ENCODE measurements at places on chromosomes 16 and 17.
A peak's percentile ranks its signal among the peaks of the same experiment; 100 is the strongest.

DNA sequence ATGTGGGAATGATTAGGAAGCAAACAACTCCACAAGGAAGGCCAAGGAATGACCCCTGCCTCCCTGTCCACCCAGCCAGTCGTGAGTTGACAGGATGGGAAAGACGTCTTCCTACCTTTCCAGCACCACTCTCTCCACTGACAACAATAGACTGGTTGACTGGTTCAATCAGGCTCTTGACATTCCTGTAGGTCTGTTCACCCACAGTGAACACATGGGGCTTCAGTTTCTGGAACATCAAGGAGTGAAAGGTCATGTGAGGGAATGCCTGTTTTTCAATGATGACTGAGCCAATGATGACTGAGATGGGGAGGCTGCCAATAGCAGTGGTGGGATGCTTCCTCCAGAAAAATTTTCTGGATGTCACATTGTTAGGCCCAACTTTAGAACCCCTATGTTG is 9.6 kb downstream of the MYO19 start:
- no peak for DNase-seq

GRCh38 chr17:82170412-82170961 is 42.2 kb downstream of the CCDC57 start:
- no peak for DNase-seq

DNA sequence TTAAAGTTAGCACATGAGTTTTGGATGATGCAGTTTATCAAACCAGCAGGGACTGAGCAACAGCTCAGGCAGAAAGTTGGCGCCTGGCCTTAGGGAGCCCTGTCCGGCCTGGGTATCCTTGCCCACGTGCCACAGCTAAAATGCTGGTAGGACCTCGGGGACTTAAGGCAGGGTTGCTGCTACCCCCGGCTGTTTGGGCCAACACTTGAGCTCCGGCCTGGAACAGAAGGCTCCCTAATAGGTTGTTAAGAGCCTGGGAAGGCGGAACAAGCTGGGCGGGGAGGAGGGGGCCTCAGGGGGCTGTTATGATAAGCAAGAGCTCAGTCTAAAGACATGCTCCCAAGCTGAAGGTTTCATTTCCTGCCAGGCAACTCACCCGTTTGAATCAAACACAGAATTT is 39.7 kb downstream of the CUEDC1 start:
- no peak for DNase-seq

GRCh38 chr17:27236717-27237315 is 57.1 kb upstream of the WSB1 start:
- peak; percentile 73 for DNase-seq

DNA sequence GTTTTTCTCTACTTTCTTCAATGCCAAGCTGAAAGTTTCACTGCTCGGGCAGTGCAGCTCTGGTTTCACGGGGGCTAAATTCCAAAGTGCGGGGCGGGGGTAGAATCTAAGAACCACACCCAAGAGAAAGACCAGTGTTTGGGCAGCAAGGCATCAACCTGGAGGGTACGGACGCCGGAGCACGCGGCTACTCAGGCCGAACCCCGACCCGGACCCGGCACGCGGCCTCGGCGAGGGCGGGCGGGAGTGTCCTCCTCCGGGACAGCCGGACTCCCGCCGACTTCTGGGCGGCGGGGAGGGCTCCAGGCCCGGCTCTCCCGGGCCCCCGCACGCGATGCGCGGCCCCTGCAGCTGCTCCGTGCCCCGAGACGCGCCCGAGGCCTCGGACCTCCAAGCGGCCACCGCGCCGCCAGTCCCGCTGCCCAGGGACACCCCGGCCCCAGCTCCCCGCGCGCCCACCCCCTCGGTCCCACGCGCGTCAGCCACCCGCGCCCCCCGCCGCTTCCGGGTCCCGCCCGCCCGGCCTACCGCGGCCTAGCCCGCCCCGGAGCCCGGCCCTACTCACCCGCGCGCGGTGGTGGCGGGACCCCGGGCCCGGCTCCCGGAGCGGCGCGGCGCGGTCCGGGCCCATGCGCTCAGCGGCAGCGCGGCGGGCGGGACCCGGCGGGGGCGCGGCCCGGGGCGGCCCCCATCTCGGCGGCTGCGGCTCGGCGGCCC is 561 bp downstream of the AXIN1 start:
- DNase-seq, result no peak

DNA sequence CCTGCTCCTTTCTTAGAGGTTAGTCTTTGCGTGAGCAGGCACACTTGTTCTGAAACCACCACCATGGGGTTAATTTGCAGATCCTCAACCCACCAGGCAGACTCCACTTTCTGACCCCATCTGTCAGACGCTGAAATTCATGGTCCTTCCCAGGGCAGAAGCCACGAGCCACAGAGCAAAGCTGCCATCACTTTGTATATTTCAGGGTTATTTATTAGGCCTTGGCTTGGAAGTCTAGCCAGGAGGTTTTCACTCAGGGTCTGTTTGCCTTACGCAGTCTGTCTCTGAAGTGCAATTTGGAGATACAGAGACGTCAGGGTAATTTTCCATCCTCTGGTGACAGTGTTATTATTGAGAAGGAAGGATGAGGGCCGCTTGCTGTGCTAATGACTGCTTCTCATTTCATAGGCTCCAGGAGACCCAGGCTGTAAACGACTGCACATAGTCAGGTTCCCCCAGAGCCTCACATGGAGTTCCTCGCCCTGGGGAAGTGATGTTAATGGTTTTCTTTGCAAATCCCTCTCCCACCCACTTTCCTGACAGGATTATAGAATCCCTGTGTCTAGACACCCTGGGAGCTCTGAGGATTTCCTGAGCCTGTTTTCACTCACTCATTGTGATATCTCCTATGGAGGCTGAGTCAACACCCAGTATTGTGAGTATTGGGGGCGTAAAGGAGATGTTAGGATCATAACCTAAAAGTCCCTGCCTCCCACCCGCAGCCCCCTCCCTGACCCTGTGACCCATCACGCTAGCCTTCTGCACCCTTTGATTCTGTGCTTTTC is 269.0 kb downstream of the ABCC12 start:
- no peak for DNase-seq

GRCh38 chr16:59905131-59905530 is 1171.0 kb upstream of the GOT2 start:
- no peak for DNase-seq

DNA sequence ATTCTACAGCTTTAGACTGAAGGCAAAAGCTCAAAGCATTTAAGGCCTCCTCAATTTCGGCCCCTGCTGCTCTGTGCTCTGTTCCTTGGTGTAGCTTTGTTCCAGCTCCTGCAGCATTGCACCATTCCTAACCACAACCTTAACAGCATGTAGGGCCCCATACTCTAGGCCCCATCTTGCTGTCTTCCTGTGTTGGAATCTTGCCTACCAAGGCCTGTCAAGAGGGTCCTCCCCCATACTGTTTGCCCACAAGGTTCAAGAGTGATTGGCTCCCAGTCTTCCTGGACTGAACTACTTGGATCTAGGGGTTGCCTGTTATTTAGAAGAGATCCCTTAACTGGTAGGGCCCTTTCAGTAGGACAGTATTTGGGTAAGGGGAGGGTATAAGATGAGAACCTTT is 26.8 kb downstream of the TRPV2 start:
- no peak for DNase-seq

- DNase-seq, result no peak
Observed at GRCh38 chr17:802901-803881, 21.0 kb downstream of the MRM3 start.

DNA sequence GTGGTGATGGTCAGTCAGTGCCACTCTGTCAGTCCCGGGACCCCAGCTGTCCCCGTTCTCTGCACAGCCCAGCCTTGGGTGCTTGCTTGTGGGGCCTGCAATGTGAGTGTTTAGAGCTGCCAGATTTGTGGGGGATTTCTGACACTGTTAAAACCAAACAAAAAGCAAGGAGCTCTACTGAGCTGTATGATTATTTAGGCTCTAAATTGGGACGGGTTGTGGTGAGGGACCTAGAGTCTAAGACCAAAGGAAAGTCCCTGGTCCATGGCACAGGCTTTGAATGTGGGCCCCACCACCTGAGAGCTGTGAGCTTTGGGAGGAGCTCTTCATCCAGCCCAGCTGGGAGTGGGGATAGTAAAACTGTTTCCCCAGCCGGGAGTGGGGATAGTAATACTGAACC is 63.3 kb downstream of the KSR1 start:
- DNase-seq, result no peak

DNA sequence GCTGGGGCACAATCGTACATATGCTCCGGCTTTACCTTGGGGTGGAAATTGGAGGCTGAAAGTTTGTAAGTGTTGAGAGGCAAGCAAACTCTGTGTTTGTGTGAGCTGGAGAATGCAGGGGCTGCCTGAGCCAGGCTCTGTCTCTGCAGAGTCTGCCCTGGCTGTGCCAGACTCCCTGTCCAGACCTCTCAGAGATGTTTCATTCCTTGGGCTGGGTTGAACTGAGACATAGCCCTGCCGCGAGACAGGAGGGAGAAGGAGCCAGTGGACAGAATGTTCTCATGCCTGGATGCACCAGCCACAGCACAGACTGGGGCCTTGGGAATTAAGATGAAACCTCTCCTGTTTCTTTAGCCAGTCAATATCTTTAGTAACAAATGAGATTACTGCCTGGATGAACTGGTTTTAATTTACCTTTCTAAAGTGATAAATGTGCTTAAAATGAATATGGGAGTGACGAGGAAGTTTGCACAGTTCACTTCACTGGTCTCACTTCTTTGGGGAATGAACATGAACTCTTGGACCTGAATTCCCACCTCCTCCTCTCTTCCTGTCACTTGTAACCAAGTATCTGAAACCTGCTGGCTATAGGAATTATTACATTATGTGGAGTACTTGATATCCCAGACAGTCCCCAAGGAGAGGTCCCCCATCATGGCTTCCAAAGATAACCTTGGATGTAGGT is 40.1 kb downstream of the YPEL2 start:
- DNase-seq, result no peak

DNA sequence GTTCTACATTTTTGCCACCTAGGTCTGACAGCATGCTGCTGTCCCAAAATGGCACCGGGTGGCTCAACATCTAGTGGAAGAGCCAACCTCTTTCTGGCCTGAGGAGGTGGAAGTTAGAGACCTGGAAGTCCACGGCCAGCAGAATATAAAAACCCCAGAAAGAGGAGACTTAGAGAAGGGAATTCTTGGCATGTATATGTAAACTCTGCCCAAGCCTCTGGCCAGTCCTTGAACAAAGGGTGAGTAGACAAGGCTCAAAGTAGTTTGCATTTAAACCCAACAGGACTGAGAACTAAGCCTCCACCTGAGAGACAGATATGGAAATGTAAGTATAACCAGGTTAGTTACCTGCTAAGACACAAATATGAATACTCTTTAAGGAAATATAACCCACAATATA is 210.3 kb downstream of the GRIN2A start:
- DNase-seq, result no peak

GRCh38 chr17:9937901-9938300 is 32.8 kb upstream of the RCVRN start:
- no peak for DNase-seq

DNA sequence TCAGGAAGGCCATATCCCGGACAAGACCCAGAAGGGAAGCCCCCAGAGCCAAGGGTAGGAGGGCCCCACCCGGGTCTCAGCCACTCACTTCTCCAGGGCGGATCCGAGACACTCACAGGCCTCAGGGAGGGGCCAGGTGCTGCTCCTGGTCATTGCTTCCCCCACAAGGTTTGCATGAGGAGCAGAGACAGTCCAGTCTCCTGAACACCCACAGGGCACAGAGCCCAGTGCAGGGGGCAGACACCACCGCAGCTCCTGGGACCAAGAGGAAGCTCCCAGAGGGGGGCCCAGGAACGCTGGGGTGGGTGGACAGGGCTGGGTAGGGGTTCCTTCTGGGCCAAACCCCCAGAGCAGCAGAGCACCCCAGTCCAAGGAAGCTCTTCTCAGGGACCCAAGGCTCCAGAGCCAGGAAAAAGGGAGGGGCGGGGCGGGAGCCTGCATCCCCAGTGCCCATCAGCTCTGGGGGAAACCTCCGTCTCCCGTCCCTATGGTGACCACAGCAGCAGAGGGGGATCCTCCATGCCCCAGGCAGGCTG is 709 bp upstream of the MRPL28 start:
- DNase-seq, result no peak

GRCh38 chr17:10292057-10292937 is 80.5 kb downstream of the MYH13 start:
- DNase-seq, result no peak

DNA sequence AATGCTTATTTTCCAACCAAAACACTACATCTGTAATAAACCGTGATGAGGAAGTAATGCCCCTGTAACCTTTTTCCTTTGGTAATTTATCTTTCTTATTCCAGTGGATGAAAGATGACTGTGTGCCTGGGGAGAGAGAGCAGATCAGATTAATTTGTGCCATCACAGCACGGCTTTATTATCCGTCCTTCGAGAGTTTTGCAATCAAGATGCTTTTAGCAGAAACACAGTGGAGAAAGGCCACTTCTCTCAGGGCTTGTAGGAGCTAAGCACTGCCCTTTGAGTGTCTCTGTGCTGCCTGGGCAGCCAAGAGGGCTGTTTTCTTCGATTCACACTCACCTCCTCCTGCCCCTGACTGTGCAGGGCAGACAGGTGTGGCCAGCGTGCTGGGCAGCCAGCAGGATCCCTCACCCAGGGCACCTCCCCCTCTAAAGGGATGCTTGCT is 190.2 kb downstream of the PRKCA start:
- DNase-seq, result no peak

GRCh38 chr17:19343671-19344151 is 18.8 kb downstream of the B9D1 start:
- DNase-seq, result no peak

DNA sequence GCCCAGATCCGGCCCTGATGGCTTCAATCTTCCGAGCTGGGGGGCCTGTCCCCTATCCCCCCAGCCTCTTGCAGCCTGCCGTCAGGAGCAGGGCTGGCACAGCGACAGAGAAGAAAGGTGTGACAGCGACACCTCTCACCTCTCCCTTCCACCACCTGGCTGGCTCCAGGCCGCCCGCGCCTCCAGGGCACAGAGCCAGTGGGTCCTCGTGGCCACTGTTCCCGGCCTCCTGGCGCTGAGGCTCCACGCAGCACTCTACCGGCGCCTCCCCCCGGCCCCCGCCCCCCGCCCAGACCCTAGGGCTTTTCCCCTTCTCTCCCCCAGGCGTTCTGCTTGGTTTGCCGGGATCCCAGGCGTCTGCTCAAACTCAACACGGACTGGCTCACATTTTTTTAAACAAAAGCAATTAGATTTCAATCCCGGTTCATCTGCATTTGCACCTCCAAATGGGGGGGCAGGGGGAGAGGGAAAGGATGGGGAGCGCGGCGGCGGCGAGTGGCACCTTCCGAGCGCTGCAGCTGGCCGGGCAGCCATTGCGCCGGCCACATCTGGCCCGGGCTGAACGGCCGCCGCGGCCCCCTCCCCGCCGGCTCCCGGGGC is 12.8 kb upstream of the CBX8 start:
- DNase-seq, result no peak

DNA sequence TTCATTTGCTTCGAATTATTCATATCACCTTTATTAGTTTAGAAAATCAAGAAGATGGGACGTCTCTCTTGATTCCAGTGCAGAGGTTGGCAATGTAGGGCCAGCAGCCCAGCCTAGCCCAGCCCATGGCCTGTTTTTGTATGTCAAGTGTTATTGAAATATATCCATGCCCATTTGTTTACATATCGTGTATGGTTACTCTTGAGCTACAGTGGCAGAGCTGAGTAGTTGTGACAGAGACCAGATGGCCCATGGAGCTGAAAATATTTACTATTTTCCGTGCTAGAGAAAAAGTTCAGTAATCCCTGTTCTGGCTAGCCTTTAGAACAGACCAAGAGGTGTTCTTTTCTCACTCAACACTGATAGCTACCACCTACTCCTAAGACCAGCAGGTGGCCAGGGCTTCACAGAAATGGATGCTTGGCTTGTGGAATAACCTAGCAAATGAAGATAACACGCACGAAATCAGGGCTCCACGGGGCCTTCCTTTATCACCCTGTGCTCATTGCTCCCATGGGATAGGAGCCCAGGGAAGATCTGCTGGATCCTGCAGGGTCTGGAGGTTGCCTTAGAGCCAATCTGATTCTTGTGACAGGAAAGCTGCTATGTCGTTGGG is 123.2 kb upstream of the ANKFN1 start:
- no peak for DNase-seq

Measured in SW 1271 (cell line).